EL (cell line): ENCODE measurements at places on chromosomes 5 and 9.

- DNase-seq = peak; percentile 4
These were observed 335.9 kb downstream of the MSX2 start for GRCh38 chr5:175060257-175060656.

DNA sequence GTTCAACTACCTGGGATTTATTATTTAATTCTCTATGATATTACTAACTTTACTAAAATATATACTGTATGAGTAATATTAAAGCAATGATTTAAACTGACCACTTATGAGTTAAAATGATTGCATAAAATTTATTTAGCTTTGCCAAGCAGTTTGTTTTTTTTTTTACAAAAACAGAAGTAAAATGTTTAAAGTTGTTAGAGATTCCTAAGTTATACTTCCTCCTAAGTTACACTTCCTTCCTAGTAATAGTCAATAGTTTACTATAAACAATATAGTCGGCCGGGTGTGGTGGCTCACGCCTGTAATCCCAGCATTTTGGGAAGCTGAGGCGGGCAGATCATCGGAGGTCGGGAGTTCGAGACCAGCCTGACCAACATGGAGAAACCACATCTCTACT, 23.7 kb upstream of the LRRC19 start:
- no peak for DNase-seq

- no peak for DNase-seq
These were observed 120.1 kb upstream of the LPCAT1 start for GRCh38 chr5:1643651-1644392.

- no peak for DNase-seq
These were observed 88.2 kb upstream of the DAP start for GRCh38 chr5:10849278-10849677.
